ENCODE measurements at places on chromosomes 6 and 20.

- DNase-seq = no peak
Measured at GRCh38 chr6:98054453-98054852, 771.4 kb upstream of the MMS22L start.

DNA sequence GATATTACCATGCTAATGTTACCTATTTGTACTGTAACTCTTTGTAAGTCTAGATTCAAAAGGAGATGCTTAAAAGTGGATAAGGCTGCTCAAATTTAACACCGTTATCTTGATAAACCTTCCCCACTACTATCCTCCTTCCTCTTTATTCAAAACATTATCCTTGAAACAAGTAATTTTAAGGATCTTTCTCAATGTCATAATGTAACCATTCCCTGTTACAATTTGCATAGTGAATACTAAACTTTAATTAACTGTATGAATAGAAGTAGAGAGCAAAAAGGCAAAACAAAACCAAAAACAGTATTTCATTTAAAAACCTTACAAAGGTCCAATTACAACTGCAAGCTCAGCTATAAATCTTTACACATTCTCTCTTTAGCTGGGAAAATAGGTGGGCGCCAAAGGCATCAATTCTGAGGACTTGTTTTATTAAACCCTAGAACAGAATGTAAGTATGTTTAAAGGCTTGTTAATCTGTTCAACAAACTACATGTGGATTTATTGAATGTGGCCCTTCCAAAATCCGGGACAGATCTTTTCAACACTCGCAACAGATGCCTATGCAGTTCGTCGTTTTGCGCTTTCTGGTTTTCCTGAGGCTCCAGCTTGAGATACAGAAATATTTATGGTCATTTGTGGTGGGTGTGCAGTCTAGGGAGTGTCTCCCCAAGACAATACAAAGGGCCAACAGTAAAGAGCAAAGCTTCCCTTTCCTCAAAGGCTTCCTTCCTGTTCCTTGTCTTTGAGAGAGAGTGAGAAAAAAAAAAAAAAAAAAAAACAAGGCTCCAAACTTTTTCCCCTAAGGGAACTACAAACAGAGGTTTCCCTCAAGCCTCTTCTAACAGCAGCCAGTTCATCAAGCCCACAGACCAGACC, 15.1 kb downstream of the KIF13A start:
- DNase-seq = no peak

- DNase-seq = no peak
Measured at GRCh38 chr20:11852189-11852588, 65.5 kb upstream of the BTBD3 start.

DNA sequence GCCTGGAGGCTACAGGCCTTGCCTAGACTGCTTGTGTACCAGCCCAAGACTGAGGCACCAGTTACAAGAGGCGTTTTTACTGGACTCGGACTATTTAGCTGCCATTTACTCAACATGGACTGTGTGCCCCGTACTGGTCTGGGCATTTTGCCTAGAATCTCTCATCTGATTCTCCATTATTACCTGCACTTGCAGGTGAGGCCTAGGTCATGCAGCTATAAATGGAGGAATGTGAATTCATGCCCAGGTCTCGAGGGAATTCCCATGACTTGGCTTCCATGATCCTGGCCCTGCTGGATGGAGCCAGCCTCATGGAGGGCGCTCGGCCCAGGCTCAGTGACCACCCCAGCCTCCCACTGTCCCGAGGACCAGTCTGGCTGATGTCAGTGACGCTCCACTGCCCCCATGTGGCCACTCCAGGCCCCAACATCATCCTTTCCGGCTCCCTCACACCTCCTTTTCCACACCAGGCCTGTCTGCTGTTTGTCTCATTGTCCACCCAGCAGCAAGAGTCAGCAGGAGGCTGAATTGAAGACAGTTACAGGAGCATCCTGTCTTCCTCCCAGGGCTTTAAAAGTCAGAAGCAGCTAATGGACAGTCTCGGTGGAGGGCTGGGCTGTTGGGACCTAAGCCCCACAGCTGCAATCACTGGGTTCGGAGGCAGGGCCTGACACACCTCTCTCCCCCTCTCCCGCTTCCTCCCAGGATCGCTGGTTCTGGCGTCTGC, 8.7 kb downstream of the MMP24OS start:
- peak; percentile 52 for DNase-seq

DNA sequence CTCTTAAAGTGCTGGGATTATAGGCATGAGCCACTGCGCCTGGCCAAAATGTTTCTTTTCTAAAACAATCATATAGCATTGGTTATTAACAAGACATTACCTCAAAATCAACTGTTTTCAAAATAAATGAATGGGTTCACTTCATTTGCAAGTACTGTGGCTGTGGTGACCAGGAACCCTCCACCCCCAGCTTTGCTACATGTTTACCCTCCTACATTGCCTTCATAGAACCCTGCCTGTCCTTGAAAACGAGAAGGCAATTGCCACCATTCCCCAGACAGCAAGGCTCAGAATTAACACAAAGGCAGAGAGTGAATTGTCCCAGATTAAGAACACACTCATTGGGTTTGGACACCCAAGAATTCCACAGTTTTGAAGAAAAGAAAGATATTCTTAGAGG, 116.6 kb upstream of the LGSN start:
- DNase-seq = no peak

DNA sequence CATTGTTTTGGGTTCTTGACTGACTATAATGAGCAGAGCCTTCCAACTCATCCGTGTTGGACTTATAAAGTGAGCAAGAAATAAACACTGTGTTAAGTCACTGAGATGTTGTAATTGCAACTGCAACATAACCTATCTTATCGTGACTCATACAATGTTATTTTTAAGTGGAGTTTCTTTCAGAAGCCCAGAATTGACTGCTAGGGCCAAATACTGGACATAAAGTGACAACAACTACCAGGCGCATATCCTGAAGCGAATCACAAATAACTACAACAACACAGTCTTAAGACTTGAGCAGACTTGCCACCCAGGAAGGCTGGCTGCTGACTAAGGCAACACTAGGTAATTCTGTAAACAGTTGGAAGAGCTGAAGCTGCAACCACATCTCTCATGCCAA, 326.6 kb downstream of the COL12A1 start:
- no peak for DNase-seq

DNA sequence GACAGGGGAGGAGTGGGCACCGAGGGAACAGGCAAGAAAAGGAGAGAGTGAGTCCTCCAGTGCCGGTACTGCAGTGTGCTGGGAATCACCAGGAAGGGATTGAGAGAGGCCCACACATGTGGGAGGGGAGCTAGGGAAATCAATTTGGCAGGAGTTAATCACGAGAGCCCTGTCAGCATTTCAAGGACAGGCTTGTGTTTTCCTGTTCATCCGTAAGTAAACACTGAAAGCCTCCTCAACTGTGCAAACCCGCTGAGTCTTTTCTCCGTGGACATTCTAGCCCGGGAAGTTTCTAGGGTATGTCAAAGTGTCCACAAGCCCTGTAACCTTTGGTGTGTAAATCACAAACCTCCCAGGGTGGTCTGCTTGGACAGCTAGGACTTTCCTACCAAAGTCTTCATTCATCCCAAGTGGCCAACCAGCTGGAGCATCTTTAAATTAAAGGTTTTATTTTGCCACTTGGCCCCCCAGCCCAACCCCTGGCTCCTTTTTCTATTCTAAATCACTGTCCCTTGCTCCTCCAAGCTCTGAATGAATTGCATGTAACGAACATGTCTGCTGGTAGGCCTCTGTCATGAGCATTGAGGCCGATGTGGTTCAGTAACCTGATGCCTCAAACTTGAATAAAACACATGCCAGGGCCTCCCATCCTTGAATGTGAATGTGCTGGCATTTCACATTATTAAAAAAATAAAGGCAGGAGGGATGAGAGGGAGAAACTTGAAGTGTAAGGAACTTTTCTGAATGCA, 149.1 kb downstream of the ZNF217 start:
- no peak for DNase-seq

DNA sequence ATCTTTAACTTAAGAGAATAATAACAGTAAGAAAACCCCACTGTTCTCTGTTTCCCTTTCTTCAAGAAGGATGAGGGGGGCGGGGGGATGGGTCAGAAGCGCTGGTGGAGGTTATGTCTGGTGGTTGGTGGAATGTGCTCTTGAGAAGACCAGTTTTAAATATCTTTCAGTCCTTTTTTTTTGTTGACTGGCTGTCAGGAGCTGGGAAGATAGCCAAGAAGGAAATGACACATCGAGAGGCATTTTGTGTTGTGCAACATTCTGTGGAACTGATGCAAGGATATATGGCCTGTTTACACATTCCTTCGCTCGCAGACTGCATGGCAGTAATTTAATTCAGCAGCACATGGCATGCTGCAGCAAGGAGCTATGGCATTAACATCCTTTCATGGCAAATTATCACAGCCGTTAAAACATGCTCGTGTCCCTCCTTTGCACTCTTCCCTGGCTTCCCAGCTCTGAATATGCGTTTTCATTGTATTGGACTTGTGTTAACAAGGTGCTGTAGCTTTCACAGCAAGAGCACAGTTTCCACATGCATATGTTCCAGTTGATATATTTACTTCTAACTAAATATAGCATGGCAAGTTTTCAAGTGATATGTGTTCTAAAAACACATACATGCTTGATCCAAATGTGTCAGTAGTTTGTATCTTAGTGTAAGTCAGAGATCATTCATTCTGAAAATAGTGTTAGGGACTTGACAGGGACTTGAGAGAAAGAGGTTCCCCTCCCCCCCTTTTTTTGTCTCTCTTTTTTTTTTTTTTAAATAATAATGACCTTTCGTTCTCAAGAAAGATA, 68.2 kb upstream of the SUPT3H start:
- DNase-seq = peak; percentile 97

DNA sequence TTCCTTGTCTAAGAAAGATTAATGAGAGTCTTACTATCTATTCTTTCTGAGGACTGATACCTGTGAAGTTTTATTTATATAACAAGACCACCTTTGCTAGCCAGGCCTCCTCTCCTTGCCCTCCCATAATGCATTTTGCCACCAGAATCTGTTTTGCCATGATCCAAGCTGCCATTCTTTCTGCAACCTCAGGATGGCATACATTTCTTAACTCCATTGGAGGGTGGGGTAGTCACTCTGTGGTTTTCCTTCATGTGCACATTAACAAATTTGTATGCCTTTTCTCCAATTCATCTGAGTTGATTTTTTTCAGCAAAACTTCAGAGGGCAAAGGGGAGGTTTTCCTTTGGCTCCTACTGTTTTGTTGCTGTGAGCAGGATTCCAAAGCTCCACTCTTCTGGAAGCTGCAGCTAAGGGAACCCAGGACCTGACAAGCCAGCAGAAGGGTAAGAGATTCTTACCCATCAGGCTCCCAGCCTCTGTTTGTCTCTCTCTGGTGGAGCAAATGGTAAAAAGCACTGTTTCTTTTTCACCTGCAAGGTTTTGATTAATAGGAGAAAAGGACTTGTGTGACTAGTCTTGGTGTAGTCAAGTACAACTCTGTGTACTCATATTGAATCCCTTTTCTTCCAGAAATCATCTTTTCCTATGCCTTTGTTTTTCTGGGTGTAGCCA, 26.2 kb upstream of the ENPP4 start:
- no peak for DNase-seq

DNA sequence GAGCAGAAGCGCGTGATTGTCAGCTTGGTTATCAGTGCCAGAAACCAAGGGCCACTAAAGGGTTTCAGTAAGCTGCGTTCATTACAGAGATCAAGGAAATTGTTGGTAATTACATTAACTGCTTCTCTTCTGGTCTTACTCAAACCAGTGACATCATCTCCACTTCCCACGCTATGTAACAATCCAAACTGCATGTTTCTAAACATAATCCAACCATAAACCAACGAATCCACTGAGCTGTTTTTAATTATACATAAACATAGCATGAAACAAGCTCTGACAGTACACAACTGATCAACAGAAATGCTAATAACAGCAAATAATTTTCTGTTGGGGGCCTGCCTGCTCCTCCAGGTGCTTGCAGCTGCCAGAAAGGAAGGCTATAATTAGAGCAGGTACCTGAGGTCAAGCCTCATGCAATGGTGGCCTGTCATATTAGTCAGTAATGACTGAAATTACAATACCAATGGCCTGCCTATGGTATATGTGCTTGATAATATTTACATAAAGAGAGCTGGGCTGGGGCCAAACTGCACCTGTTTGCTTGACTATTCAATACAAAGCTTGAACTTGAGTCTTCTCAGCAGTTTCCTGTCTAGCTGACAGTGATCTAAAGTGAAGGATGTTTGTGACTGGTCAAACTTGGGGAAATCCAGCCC, 40.1 kb downstream of the ILRUN start:
- DNase-seq = no peak

DNA sequence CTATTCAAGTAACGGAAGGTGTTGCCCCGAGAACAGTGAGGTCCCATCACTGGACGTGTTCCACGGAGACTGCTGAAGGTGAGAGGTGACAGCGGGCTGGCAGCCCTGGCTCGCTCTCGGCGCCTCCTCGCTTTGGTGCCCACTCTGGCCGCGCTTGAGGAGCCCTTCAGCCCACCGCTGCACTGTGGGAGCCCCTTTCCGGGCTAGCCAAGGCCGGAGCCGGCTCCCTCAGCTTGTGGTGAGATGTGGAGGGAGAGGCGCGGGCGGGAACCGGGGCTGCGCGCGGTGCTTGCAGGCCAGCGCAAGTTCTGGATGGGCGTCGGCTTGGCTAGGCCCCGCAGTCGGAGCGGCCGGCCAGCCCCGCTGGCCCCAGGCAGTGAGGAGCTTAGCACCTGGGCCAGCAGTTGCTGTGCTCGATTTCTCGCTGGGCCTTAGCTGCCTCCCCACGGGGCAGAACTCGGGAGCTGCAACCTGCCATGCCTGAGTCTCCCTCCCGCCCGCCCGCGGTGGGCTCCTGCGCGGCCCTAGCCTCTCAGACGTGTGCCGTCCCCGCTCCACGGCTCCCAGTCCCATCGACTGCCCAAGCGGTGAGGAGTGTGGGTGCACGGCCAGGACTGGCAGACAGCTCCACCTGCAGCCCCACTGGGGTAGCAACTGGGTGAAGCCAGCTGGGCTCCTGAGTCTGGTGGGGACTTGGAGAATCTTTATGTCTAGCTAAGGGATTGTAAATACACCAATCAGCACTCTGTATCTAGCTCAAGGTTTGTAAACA, 77.6 kb downstream of the RNF182 start:
- DNase-seq = no peak

GRCh38 chr6:52254731-52255378, 10.6 kb upstream of the IL17F start:
- DNase-seq = no peak

- DNase-seq = no peak
Measured at GRCh38 chr20:36720510-36720909, 25.4 kb downstream of the NDRG3 start.

GRCh38 chr20:41063442-41063841, 34.8 kb downstream of the TOP1 start:
- no peak for DNase-seq

Measured in RCC 7860 (cell line).